Peyer's patch (tissue), 4 donors: ENCODE measurements at places on chromosomes 16 and 17. TPM values are rescaled to one million over a fixed set of nuclear protein-coding genes. Genes with fewer than 3 reads are reported as not detected.

The TNFRSF13B gene
- total RNA-seq: not detected

The QPRT gene
- 96.3 TPM for total RNA-seq

The IL17C gene
- not detected for total RNA-seq

The GDPD3 gene
- 9.1 TPM for total RNA-seq

The KCNJ18 gene
- not detected for total RNA-seq

The FOXC2 gene
- total RNA-seq: not detected

The CHST5 gene
- 89.0 TPM for total RNA-seq

The GNGT2 gene
- total RNA-seq: not detected

The ADAD2 gene
- total RNA-seq: 1.8 TPM

The PYY gene
- 7.5 TPM for total RNA-seq

DNA sequence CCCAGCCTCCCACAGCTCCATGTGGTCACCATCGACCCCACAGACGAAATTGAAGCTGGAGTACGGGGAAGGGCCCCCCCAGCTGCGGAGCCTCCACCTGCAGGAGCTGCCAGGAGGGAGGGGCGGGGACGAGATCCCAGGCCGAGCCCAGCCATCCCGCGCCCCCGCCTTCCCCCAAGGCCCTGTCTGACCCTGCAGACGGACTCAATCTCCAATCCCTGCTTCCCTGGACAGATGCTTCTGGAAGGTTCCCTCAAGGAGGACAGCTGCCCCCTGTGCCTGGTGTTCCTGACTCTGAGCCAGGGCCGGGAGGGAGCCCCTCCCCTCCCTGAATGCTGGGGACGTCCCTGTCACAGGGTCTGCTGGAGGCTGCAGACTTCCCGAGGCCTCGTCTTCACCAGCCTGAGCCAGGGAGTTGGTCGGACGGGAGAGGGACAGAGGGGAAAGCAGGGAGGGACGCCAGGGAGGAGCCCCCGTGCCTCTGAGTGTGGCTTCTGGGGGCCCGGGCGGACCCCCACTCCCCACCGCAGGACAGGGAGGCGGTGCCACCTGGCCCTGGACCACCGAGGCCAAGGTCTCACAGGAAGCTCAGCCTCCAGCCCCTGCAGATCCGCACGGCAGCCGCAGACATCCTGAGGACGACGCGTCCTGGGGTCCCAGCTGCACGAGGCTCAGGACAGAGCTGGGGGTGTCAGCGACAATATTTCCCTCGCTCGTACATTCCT is 21.3 kb upstream of the C1QTNF8 start:
- DNase-seq: no peak

- no peak for DNase-seq
These were observed 2.9 kb downstream of the HEXIM1 start for GRCh38 chr17:45150911-45151809.

DNA sequence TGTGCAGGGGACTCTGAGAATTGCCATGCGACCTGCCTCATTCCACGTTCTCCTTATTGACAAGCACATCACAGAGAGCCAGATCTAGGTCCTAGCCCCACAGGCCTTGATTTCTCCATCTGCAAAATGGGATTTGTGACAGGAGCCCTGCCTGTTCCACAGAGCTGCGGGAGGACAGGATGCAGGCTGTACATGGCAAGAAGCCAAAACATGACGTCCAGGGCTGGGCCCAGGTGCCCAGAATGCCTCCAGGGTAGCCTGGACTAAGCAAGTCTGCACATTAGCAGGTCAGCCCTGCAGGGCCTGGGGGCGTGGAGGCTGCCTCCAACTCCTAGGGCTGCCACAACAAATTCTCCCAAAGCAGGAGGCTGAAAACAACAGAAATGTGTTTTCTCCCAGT is 235.7 kb upstream of the SDK2 start:
- DNase-seq: no peak

DNA sequence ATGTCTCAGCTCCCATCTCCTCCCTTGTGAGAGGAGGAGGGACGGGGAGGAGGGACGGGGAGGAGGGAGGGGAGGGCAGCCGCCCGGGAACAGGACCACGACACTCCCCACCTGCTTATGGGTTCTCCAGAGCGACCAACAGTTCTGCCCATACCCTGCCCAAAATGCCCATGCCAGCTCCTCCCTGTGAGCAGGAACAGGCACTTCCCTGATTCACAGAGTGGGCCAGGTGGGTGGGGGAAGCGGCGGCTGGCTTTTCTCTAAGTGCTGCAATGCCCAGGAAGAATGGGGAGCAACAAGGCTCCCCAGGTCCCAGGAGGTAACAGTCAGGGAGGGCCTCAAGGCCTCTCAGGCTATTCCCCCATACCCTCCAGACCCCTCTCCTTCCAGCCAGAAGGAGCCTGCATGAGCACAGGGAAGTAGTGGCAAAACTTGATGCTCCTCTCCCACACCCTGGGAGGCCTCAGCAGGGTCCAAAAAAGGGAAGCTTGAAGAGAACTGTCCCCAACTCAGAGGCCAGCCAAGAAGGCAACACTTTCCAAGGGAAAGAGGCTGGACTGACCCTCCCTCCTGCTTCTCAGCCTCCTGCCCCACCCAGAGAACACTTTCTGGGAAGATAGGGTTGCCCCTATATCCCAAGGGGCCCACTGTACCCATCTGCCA is 53.8 kb downstream of the MYO18A start:
- peak; percentile 44 for DNase-seq

DNA sequence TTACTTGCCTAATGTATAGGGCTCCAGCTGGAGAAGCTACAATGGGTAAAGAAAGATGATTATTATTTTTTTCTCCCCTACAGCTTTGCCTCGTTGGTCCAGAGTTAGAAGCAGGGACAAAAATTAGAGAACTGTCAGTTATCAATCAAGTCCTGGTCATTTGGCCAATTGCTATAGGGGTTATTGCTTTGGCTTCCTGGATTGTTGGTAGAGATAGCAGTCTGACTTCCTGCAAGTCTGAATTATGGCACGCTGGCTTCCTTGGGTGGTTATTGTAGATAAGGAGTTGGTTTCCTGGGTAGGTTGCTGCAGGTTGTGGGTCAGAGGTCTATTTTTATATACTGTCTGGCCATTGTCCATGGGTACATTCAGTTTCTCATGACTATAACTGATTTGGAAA is 84.7 kb upstream of the ELAC2 start:
- no peak for DNase-seq

GRCh38 chr17:75404731-75405364 is 630 bp downstream of the GRB2 start:
- peak; percentile 65 for DNase-seq

DNA sequence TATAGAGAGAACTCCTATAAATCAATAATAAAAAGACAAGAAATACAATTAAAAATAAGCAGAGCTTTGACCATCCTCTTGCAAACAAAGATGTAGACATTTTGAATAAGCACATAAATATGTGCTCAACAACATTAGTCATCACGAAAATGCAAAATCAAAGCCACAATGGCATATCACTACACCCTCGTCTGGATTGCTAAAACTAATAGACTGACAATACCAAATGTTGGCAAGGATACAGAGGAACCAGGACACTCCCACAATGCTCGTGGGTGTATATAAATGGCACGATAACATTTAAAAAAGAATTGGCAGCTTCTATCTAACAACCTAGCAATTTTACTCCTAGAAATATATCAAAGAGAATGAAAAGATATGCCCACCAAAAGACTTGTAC is 530.8 kb downstream of the HAPSTR1 start:
- DNase-seq: no peak

DNA sequence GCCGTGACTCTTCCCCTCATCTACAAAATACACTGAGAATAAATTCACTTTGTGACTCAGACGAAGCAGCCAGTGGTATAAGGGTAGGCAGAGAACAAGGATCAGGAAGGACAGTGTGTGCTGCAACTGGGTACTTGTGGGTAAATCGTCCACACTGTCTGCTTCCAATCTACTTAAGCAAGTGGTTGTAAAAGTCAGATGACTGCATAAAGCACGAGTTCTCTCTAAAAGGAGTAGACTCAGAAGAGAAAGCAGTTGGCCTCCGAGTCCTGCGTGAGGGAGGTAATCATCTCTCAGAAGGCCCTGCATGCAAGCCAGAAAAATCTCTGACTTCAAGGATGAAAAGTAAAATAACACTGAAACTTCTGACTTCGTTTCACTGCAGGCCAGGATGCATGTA is 43.1 kb downstream of the ANKFY1 start:
- no peak for DNase-seq

GRCh38 chr17:31517524-31517923 is 126.0 kb downstream of the RAB11FIP4 start:
- no peak for DNase-seq

DNA sequence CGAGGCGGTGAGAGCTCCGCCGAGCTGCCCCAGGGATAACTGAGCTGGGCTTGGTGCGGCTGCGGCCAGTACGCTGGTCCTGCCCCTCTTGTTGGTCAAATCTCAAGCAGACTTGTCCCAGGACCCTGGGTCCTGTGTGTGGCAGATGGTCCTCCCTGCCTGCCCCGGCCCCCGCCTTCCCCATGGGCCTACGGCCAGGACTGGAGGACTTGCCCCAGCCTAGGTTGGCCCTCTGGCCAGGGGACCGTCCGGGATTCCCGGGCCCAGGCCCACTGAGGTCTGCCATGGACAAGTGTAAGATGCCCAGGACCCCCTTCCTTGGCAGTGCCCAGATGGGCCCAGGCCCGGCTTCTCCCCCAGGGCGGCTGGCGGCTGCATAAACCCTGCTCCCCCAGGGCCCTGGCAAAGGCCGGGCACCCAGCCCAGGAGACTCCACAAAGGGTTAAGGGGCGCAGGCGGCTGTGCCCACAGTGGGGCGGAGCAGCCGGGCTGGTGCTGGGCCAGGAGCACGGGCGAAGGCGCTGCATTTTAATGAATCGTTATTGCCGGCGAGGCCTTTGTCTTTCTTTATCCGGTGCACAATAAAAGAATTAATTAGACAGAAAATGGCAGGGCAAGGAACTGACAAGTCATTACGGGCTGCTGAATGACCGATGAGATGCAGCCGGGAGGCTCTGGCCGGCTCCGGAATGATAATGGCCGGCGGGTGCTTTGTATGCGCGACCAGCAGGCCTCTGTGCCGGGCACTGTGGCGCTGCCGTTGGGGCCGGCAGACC is 9.1 kb downstream of the SOX8 start:
- DNase-seq: no peak

DNA sequence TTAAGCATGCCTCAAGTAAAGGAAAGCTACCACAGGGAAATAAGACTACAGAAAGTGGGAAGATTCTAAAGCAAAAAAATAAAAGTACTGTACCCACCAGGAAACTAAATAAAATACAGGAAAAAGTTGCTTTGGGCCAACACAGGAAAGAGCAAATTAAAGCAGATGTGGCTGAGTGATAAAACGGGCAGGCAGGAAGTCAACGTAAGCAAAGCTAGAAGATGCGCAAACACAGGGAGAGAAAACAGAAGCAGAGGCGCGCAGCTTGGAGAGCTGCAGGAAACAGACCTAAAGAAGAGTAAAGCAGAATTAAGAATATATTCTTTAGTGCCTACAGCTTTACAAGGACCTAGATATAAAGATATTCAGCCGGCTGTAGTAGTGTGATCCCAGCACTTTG is 21.7 kb downstream of the USP36 start:
- peak; percentile 85 for DNase-seq

DNA sequence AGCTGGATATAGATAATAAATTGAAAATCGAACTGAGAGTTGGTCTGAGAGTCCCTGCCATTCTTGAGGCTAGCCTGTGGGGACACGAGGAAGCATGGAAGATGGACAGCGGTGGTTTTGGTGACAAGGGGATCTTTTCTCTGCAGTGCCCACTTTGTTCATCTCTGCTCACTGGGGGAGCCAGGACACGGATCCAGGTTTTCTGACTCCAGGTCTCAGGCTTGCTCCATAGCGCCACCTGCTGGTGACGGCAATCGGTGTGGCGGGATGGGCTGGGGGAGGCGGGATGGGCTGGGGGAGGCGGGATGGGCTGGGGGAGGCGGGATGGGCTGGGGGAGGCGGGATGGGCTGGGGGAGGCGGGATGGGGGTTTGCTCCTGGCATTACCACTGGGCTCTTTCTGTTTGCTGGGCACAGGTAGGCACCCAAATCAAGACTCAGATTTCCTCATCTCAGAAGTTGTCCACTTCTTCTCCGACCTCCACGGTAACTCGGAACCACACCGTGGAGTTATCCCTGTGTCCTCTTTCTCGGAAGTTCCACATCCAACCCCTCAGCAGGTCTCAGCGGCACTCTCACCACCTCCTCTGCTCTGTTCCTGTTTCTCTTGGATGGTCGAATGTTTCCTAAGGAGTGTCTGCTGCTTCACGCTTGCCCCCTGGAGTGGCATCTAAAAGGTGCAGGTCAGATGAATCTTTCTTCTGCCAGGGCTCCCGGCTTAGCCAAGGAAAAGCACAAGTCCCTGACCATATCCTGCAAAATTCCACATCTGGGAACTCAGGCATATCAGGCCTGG is 142.4 kb downstream of the CYLD start:
- no peak for DNase-seq

DNA sequence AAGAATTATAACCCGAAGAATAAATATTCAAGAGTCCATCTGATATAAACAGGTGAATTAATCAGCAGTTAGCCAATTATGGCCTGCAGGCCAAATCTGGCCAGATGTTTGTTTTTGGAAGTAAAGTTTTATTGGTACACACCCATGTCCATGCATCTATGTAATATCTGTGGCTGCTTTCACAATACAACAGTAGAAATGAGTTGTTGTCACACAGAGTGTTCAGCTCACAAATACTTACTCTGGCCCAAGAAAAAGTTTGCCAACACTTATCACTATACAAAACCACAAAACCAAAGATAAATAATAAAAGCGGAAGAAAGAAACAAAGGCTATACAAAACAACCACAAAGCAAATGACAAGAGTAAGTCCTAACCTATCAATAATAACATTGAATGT is 109.4 kb downstream of the CDYL2 start:
- DNase-seq: no peak

- no peak for DNase-seq
These were observed 54.0 kb downstream of the TBC1D16 start for GRCh38 chr17:79981661-79982101.

- peak; percentile 91 for DNase-seq
These were observed 503 bp upstream of the PLCD3 start for GRCh38 chr17:45132572-45133463.

DNA sequence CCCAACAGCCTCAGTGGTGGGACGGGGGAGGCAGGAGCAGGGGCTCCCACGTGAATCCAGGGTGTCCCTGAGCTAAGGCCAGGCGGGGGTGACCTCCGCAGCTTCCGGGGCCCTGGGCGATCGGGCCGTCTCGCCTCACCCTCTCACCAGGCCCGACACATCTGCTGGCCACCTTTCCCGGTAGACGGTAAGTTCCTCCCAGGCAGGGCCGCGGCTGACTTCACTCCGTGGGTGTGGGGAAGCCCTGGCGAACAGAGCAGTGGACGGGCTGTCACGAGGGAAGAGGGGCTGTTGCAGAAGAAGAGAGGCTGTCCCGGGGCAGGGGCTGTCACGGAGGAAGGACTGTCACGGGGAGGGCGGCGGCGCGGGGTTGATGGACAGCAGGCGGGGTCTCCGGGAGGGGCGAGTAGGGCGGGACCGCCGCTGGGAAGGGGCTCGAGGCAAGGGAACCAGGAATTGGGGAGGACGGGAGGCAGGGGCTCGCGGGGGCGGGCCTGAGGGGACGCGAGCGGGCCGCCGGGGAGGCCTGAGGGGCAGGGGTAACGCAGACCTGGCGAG is 498 bp downstream of the PKMYT1 start:
- DNase-seq: no peak
